ENCODE measurements at places on chromosomes 2 and 18.

GRCh38 chr18:32158108-32158624, 31.7 kb upstream of the MEP1B start:
- H3K27ac ChIP-seq = no peak overlapping the region
- H3K27me3 ChIP-seq = no peaks in the 10 kb centered on the region
- peak; percentile 65 for DNase-seq
- H3K4me1 ChIP-seq = no peaks in the 10 kb centered on the region

DNA sequence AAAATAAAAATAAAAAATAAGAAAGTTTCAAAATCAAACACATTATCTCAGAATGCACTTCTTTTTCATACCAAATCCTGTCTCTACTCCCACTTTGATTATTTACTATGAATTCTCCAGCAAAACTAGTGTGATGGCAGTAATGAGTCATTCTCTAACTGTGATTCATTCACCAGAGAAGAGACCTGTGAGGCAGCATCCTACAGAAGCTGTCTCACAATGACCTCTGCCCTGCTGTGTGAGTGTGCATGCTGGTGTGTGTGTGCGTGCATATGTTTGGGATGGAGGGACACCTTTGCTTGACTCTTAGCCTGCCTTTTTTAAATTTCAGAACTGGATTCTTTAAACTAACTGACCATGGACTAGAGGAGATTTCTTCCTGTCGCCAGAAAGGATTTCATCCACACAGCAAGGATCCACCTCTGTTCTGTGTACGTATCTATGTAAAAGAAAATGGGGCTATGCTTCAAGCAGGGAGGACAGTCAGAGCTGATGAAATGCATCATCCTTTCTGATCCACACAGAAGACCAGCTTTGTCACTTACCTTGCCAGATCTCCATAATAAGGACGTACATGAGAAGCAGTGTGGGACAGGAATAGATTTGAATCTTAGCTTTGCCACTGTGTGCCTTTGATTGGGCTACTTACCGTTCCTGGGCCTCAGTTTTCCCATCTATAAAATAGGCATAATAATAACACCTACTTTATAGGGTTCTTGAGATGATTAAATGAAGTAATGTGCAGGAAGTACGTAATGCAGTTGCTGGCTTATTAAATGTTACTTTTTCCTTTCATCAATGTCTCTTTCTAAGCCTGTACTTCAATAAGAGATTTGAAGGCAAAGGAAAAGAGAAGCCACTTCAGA, 31.2 kb downstream of the STAMBP start:
- H3K36me3 ChIP-seq = peaks cover 16% of the 10 kb centered on the region
- H3K27ac ChIP-seq = no peak overlapping the region
- DNase-seq = no peak
- H3K27me3 ChIP-seq = no peaks in the 10 kb centered on the region

DNA sequence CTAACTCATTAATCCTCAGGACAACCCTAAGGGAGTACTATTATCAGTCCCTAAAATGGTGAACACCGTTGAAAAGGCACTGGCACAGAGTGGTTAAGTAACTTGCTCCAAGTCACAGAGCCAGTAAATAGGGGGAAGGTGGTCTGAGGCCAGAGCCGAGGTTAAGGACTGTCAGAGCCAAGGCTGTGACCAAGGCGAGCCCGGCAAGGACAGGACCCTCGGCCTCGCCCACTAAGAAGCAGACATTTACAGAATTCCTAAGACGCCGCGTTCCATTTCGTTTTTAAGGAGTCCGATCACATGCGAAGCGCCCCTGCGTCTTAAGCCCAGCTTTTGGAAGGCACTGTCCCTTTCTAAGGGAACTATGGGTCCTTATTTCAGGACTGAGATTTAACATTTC, 1.1 kb downstream of the PDIA6 start:
- H3K4me1 ChIP-seq = peaks cover 14% of the 10 kb centered on the region
- no peaks in the 10 kb centered on the region for H3K36me3 ChIP-seq
- DNase-seq = no peak
- peak overlapping the region; percentile 86 for H3K27ac ChIP-seq
- H3K27me3 ChIP-seq = no peaks in the 10 kb centered on the region

- H3K4me3 ChIP-seq = no peak overlapping the region
- no peak overlapping the region for H3K27ac ChIP-seq
- no peak for DNase-seq
- H3K27me3 ChIP-seq = no peaks in the 10 kb centered on the region
These were observed 4.3 kb downstream of the MZT2B start for GRCh38 chr2:130186391-130186790.

- H3K4me1 ChIP-seq = peaks cover 41% of the 10 kb centered on the region
- no peaks in the 10 kb centered on the region for H3K27me3 ChIP-seq
- no peak overlapping the region for H3K4me3 ChIP-seq
- H3K36me3 ChIP-seq = no peaks in the 10 kb centered on the region
These were observed 42.3 kb upstream of the STAT1 start for GRCh38 chr2:191056228-191056627.

All from naive thymus-derived CD4-positive, alpha-beta T cell (primary cell).